ENCODE measurements at places on chromosomes 7 and 10. TPM values are rescaled to one million over a fixed set of nuclear protein-coding genes. Genes with fewer than 3 reads are reported as not detected.

GRCh38 chr10:19826712-19827111 is 10.5 kb downstream of the PLXDC2 start:
- DNase-seq = no peak
- H3K4me3 ChIP-seq = no peak overlapping the region
- H3K27ac ChIP-seq = no peak overlapping the region

DNA sequence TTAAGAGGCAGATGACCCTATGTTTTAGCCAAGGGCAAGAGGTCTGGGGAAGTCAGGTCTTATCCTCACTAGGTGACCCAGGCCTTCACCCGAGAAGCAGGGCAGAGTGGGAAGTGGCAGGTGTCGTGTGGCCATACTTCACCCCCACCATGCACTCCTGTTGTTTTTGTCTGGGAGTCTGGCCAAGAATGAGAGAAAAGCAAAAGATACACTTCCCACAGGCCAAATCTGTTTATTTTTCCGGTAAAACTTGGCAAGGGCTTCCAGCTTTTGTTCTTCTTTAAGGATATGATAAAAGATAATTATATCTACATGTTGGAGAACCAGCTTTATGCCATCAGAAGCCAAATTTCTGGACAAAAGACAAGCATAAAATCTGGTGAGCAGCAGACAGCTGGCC is 137.4 kb upstream of the CDC14C start:
- H3K36me3 ChIP-seq = no peaks in the 10 kb centered on the region
- H3K4me3 ChIP-seq = no peak overlapping the region
- H3K4me1 ChIP-seq = no peaks in the 10 kb centered on the region
- H3K27me3 ChIP-seq = no peaks in the 10 kb centered on the region

DNA sequence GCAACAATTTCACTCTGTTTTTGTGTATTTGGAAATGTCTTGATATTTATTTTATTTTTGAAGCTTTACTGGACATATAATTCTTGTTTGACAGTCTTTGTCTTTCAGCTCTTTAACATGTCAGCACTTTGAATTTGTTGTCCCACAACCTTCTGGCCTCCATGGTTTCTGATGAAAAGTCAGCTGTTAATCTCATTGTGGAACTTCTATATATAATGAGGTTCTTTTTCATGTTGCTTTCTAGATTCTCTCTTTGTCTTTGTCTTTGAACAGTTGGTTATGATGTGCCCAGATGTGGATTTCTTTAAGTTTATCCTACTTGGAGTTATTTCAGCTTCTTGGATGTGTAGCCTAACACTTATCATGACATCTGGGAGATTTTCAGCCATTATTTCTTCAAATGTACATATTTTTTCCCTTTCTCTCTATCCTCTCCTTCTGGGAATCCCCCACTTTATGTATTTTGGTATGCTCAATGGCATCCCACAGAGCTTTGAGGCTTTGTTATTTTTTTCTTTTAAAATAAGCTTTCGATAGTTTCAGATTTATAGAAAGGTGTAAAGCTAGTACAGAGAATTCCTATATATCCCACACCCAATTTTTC is 9.5 kb upstream of the LMTK2 start:
- H3K27ac ChIP-seq = no peak overlapping the region
- no peak for DNase-seq
- H3K27me3 ChIP-seq = peaks cover 23% of the 10 kb centered on the region
- no peaks in the 10 kb centered on the region for H3K4me1 ChIP-seq

- no peak overlapping the region for H3K27ac ChIP-seq
- H3K27me3 ChIP-seq = no peaks in the 10 kb centered on the region
- no peak overlapping the region for H3K4me3 ChIP-seq
Observed at GRCh38 chr7:30328381-30328780, 44.0 kb downstream of the ZNRF2 start.

DNA sequence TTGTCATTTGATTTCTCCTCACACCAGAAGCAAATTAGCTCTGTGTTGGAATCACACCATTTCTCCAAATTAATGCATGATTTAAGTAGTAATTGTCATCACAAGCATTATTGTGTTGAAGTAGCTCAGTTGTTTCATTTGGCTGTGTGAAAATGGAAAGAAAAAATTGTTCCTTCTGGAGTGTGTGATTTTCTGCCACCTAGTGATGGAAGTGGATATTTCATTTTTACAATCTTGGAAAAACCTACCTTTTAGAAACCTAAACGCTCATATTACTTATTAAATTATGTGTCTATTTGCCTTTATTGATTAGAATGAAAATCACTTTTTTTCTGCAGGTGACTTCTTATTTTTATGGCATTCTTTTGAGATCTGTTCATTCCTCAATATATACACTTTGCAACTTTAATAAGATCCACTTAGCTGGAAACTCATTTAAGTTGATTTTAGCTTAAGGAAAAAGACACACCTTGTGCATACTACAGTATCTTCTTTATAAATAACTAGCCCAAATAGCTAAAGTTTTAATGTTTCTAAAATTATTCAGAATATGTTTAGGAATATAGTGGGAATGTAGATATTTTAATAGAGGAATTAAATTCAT is 50.0 kb downstream of the SRI start:
- H3K27me3 ChIP-seq = no peaks in the 10 kb centered on the region
- H3K4me1 ChIP-seq = no peaks in the 10 kb centered on the region
- DNase-seq = no peak
- no peaks in the 10 kb centered on the region for H3K36me3 ChIP-seq

GRCh38 chr7:14842523-14842922 is 60.0 kb downstream of the DGKB start:
- H3K4me3 ChIP-seq = no peak overlapping the region
- no peaks in the 10 kb centered on the region for H3K27me3 ChIP-seq
- H3K4me1 ChIP-seq = no peaks in the 10 kb centered on the region
- DNase-seq = no peak
- H3K36me3 ChIP-seq = no peaks in the 10 kb centered on the region

GRCh38 chr7:22181663-22182062 is 175.3 kb downstream of the RAPGEF5 start:
- H3K4me1 ChIP-seq = peaks cover 5% of the 10 kb centered on the region
- H3K27ac ChIP-seq = no peak overlapping the region
- no peak overlapping the region for H3K4me3 ChIP-seq
- peaks cover 34% of the 10 kb centered on the region for H3K27me3 ChIP-seq

- no peak overlapping the region for H3K27ac ChIP-seq
- no peaks in the 10 kb centered on the region for H3K27me3 ChIP-seq
- no peaks in the 10 kb centered on the region for H3K36me3 ChIP-seq
- H3K4me3 ChIP-seq = no peak overlapping the region
- no peaks in the 10 kb centered on the region for H3K4me1 ChIP-seq
Observed at GRCh38 chr7:14858410-14858809, 44.1 kb downstream of the DGKB start.

- no peak for DNase-seq
- peaks cover 21% of the 10 kb centered on the region for H3K27me3 ChIP-seq
- H3K4me1 ChIP-seq = no peaks in the 10 kb centered on the region
- no peaks in the 10 kb centered on the region for H3K36me3 ChIP-seq
Observed at GRCh38 chr10:75632805-75633462, 201.5 kb downstream of the LRMDA start.

- no peaks in the 10 kb centered on the region for H3K36me3 ChIP-seq
- H3K27ac ChIP-seq = no peak overlapping the region
- H3K4me3 ChIP-seq = no peak overlapping the region
- no peaks in the 10 kb centered on the region for H3K27me3 ChIP-seq
- no peak for DNase-seq
- no peaks in the 10 kb centered on the region for H3K4me1 ChIP-seq
Observed at GRCh38 chr7:20578257-20578771, 37.2 kb upstream of the ABCB5 start.

DNA sequence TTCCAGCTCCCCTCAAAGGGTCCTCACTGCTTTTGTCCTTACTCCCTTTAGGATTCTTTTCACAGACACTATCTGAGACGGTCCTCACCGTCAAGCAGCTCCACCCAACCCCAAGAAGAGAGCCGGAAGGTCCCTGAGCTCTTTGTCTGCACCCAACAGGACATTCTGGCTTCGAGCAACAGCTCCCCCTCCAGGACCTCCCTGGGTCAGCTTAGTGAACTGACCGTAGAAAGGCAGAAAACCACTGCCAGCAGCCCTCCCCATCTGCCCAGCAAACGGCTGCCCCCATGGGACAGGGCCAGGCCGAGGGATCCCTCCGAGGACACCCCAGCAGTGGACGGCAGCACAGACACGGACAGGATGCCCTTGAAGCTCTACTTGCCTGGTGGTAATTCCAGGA is 19.9 kb downstream of the MINDY4 start:
- H3K36me3 ChIP-seq = no peaks in the 10 kb centered on the region
- no peaks in the 10 kb centered on the region for H3K27me3 ChIP-seq
- no peak for DNase-seq

RELN gene
- not detected for total RNA-seq

- H3K4me1 ChIP-seq = peaks cover 18% of the 10 kb centered on the region
- H3K36me3 ChIP-seq = peaks cover 1% of the 10 kb centered on the region
- DNase-seq = peak; percentile 50
- H3K27me3 ChIP-seq = no peaks in the 10 kb centered on the region
Observed at GRCh38 chr7:101816595-101817470, 593 bp upstream of the CUX1 start.

- no peak for DNase-seq
- H3K36me3 ChIP-seq = peaks cover 1% of the 10 kb centered on the region
- no peak overlapping the region for H3K27ac ChIP-seq
- no peaks in the 10 kb centered on the region for H3K27me3 ChIP-seq
Observed at GRCh38 chr7:96244992-96245292, 77.0 kb downstream of the SLC25A13 start.

CASTOR2 gene
- 4.4 TPM for total RNA-seq

- H3K36me3 ChIP-seq = no peaks in the 10 kb centered on the region
- H3K4me1 ChIP-seq = no peaks in the 10 kb centered on the region
- H3K27me3 ChIP-seq = no peaks in the 10 kb centered on the region
- H3K27ac ChIP-seq = no peak overlapping the region
- H3K4me3 ChIP-seq = no peak overlapping the region
Observed at GRCh38 chr7:41244246-41244645, 458.6 kb downstream of the INHBA start.

GRCh38 chr7:111985798-111986197 is 220.4 kb downstream of the DOCK4 start:
- H3K4me3 ChIP-seq = no peak overlapping the region
- no peaks in the 10 kb centered on the region for H3K36me3 ChIP-seq
- H3K27ac ChIP-seq = no peak overlapping the region
- no peaks in the 10 kb centered on the region for H3K27me3 ChIP-seq
- DNase-seq = no peak
- H3K4me1 ChIP-seq = no peaks in the 10 kb centered on the region

FAM131B gene
- total RNA-seq = 3.1 TPM

HSPA14 gene
- 22.3 TPM for total RNA-seq

DNA sequence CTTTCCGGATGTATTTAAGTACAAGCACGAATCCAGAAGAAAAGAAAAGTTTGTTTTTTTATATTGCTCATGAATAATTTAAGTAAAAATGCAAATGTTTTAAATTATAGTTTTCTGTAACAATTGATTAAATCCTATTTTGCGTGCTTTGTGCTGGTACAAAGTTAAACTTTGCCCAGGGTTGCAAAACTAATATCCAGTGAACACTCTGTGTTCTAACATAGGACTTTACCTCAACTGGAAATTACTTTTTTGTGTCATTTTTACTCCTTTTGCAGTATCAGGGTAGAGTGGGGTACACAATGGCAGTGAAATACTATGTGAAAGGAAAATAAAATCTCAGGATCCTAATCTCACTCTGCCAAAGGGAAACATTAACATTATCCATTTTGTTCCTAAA is 801.4 kb upstream of the MBL2 start:
- H3K36me3 ChIP-seq = no peaks in the 10 kb centered on the region
- no peak for DNase-seq
- H3K27me3 ChIP-seq = no peaks in the 10 kb centered on the region
- no peak overlapping the region for H3K27ac ChIP-seq

GRCh38 chr10:91980319-91980718 is 56.7 kb downstream of the BTAF1 start:
- H3K27ac ChIP-seq = no peak overlapping the region
- peaks cover 11% of the 10 kb centered on the region for H3K36me3 ChIP-seq
- DNase-seq = no peak
- peaks cover 38% of the 10 kb centered on the region for H3K4me1 ChIP-seq
- H3K27me3 ChIP-seq = no peaks in the 10 kb centered on the region
- no peak overlapping the region for H3K4me3 ChIP-seq

DNA sequence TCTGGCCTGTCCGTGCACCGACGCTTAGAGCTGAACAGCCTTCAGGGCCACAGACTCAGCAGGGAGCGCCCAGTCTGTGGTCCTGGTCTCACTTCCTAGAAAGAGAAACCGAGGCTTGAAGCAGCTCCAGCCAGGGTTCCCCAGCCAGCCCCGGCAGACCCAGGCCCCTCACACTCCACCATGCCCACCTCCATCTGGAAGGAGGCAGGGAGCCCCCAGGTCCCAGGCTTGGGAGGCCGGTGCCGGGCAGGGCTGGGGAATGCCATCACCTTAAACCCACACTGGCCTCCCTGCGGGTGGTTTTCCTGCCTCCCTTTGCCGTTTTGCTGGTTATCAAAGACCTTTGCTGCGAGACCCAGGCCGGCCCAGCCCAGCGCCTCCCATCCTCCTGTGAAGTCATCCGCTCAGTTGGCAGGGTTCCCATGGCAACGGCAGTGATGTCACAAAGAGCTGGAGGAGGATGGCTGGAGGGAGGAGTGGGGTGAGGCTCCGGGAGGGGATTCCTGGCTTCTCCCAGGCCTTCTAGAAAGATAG is 24.0 kb downstream of the ELFN1 start:
- H3K4me1 ChIP-seq = no peaks in the 10 kb centered on the region
- peaks cover 8% of the 10 kb centered on the region for H3K27me3 ChIP-seq
- H3K36me3 ChIP-seq = no peaks in the 10 kb centered on the region
- H3K27ac ChIP-seq = no peak overlapping the region

GRCh38 chr7:91287371-91288084 is 23.3 kb downstream of the FZD1 start:
- no peaks in the 10 kb centered on the region for H3K4me1 ChIP-seq
- no peak for DNase-seq
- peaks cover 9% of the 10 kb centered on the region for H3K27me3 ChIP-seq

DNA sequence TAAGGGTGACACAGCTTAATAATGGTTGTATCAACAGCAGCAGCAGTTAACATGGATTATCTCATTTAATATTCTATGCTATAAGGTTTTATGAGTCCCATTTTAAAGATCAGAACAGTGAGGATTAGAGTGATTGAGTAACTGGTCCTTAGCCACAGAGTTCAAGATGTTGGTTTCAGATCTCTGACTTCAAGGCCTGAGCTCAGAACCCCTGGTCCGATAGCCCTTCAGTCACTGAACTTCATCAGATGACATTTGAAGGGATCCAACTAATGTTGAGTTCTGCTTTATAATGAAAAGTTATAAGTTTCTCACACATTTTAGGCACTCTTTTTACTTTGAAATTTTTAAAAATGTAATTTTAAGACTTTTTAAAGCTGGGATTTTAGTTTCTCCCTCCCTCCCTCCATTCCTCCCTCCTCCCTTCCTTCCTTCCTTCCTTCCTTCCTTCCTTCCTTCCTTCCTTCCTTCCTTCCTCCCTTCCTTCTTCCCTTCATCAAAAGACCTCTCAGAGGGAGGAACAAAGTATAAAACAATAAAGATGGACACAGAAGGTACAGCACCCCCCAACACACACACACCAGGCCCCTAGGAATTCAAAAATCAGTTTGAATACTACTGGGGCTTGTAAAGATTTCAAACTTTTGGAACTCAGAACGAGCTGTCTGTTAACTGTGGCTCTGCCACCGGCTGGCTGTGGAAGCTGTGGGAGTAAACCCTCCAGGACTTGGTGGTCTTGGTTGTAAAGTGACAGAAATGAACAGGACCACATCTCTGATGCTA is 206.9 kb upstream of the AGK start:
- H3K27me3 ChIP-seq = peaks cover 13% of the 10 kb centered on the region
- no peaks in the 10 kb centered on the region for H3K4me1 ChIP-seq
- no peaks in the 10 kb centered on the region for H3K36me3 ChIP-seq
- DNase-seq = no peak

Data from activated T-cell treated with anti-CD3 and anti-CD28 coated beads, Interleukin-2, amount 50 U/mL, for 72 hours (primary cell).